Activated T-helper 17 cell treated with anti-CD3 and anti-CD28 coated beads, Interleukin-2, amount 50 U/mL, for 72 hours (primary cell): ENCODE measurements at places on chromosomes 6 and 20.

- ATAC-seq, result no peak
Observed at GRCh38 chr6:21846541-21847451, 253.2 kb downstream of the SOX4 start.

DNA sequence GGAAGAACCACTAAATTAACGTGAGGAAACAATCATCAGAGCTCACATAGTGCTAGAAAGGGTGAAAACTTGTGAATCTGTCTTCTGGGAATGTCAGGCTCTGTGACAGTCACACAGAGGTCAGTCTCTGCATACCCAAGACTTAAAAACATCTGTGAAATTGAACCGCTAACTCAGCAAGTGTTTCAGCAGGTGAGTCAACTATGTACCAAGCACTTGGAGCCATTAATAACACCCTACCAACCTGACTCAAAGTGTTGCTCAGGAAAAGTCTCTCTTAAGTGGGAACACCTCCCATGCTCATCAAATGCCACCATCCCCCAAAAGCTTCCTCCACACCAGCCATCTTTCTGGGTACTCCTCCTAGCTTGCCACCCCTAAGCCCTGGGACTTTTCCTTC, 92.3 kb upstream of the CARMIL1 start:
- ATAC-seq, result peak; percentile 68

DNA sequence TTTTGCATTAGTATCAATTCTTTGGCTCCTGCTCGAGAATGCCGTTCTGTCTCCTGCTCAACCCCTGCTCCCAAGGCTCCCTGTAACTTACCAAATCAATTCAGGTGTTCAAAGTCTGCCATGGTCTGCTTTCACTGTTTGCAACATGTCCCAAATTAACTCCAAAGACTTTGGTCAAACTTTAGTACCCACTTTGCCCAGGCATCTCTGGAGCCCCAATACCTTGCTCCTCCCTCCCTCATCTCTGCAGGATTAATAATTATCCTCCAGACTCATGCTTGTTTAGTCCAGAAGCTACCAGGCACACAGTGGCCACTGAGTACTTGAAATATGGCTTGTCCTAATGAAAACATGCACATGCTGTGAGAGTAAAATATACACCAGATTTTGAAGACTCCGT, 30.2 kb downstream of the GCLC start:
- ATAC-seq, result no peak

DNA sequence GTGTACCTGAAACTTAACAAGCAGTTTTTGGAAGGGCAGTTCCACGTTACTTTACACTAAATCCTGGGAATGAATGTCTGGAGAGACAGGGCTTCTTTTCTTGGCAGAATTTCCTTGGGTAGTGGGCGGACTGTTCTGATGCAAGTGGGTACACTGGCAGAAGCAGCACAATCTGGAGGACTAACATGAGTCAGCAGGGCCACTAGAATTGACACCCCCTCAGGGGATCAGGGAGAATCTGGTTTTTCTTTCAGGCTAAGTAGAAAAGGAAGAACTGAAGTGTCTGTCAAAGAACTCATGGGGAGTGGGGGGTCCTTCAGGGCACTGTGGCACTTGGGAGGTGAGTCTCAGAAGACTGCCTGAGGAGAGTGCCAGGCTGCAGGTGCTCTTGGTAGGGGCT, 34.6 kb downstream of the PANK2 start:
- no peak for ATAC-seq

DNA sequence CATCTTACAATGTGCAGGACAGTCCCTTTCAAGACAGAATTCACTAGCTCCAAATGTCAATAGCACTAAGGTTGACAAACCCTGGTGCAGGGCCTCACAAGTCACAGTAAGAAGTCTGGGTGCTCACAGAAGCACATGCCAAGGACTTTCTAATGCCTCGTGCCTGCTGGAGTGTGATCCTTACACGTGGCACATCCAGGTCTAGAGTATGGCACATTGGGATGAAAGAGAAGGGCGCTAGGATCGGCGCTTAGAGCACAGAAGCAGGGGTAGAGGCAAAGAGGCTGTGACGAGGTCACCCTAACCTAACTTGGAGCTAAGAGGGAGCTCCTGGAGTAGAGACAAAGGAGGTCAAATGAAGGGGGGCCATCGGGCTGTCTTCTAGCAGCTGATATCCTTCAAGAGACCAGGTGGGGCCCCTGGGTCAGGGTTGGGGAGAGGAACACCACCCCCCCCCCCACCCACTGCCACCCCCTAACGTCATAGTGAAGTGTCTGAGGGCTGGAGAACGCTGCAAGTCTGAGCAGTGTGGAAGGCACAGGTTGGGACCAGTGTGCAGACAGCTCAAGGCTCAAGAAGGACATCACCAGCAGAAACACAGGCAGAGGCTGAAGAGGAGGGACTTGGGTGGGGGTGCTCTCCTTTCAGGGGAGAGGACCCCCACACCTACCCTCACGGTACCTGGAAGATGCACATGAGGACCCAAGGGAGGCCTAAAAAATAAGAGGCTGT, 97.8 kb upstream of the MRPS10 start:
- ATAC-seq, result peak; percentile 0

DNA sequence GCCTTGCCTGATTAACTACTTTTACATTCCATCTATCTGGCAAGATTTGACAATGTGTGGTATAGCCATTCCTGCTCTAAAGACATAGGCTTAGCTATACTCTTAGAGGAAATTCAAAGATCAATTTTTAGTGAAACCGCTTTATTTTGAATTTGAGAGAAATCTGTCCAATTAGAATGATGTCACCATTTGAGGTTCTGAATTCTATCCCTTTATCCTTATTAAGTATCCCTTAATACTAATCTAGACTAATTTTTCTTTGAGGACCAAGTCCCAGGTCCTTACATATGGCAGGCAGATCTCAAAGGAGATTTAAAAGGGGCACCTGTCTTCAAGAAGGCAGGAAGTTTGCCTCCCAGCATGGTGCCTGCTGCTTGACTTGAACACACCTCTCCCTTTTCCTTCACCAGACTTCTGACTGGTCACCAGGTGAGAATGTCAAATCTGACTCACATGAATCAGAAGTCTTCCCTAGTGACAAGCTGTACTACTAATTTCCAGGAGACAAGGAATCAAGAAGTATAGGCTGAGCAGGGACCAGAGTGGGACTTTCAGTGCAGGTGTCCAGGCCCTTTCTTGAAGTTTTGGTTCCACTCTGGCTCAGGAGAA, 15.0 kb upstream of the MRAP2 start:
- ATAC-seq, result no peak

DNA sequence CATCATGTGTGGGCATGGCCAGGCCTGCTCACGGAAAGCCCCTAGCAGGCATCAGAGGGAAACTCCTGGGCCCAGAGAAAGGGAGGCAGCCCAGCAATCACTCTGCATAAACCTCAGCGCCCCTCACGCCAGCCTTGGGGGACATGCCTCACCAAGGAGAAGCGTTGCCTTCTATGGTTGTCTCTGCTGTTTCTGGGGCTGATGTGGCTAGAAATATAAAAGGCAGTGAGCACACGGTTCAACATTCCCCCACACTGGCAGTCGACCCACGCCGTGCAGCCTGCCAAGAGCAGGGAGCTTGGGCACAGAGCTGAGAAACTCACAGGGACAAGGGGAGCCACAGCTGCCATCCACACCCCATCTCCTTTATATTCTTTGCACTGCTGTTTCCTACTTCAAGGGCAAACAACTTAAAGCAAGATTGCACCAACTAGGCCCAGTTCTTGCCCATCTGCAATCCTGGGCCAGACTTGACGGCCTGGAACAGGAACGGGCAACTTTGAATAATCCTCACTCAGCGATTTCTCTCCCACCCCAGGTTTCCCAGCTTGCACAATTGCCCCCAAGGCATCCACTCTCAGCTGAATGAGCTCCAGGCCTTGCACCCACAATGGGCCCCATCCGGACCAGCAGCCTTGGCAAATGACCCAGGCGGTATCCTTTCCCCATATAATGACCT, 35.5 kb upstream of the FOXC1 start:
- no peak for ATAC-seq

GRCh38 chr20:36167902-36168503, 13.5 kb downstream of the EPB41L1 start:
- no peak for ATAC-seq

DNA sequence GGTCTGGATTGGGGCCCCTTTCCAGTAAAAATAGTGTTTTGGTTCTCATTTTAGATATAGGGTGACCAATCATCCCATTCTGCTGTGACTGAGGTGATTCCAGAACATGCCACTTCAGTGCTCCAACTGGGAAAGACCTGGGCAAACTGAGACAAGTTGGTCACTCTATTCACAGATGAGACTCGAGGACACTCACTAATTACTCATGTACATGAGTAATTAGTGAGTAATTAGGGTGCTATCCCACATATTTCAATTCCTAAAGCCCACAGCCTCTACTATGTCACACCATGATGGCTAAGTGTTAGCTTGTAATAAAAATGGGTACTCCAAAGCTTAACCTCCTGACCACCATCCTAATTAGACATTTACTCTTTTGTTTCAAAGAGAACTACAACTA, 86.0 kb downstream of the CBLN4 start:
- no peak for ATAC-seq

DNA sequence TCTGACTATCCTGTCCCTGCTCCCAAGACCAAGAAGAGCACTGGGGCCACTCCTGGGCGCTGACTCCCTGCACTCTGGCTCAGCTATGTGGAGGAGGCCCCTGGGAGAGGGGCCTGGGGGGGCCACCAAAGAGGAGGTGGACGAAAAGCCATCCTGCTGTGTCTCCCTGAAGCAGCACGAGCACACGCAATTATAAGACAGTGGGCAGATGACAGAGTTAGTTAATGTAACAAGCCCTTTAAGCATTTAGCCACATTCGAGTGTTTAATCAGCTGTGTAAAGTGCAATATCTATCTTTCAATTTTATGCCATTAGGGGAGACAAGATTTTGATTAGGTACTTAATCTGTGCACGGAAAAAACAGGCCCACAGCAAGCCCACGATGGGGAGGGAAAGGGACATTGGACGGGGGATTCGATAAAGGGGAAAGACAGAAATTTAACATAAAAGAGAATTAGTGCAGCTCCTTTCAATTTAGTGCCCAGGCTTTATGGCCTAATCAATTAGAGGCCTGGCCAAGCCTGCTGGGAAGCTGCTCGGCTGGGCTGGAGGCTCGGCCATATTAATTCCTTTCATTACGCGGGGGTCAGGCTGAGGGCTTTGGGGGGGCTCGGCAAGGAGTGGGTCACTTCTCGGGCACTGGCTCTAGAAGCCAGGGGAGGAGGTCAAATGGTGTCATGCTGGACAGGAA, 286.2 kb downstream of the DHX35 start:
- no peak for ATAC-seq

- no peak for ATAC-seq
Observed at GRCh38 chr20:59777814-59778575, 155.4 kb downstream of the SYCP2 start.

GRCh38 chr20:17762243-17762872, 62.6 kb downstream of the BANF2 start:
- no peak for ATAC-seq

- ATAC-seq, result no peak
Observed at GRCh38 chr6:84408028-84408427, 180.6 kb upstream of the CEP162 start.

DNA sequence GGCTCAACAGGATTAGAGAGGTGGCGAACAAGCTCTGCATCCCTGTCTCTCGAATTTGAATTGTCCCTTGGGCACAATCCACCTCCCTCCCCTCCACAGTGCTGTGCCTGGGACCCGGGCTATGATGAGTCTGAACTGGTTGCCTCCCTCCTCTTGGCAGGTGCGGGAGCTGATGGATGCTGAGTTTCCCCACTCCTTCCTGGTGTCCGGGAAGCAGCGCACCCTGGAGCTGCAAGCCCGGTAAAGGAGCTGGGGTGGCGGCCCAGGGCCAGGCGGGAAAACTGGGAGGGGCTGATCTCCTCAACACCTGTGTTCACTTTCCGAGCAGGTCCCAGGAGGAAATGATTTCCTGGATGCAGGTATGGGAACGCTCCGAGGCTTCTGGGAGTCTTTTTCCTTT, 14.9 kb downstream of the FGD2 start:
- ATAC-seq, result no peak

DNA sequence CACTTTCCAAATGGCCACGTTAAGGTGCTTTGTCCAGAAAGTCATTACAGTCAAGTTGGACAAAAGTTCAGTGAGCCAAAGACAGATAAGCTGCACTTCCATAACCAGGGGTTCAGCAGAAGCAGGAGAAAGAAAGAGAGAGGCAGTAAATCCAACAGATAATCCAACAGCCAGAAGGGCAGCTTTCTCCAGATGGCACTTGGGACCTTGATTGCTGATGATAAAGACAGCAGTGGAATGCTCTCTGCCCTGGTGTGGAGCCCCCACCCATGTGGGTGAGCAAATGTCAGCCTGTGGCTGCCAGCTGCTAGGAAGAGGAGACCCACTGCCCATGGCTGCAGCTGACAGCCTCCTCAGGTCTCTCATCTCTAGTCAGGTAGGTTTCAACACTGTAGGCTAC, 18.7 kb upstream of the NRSN1 start:
- ATAC-seq, result no peak

DNA sequence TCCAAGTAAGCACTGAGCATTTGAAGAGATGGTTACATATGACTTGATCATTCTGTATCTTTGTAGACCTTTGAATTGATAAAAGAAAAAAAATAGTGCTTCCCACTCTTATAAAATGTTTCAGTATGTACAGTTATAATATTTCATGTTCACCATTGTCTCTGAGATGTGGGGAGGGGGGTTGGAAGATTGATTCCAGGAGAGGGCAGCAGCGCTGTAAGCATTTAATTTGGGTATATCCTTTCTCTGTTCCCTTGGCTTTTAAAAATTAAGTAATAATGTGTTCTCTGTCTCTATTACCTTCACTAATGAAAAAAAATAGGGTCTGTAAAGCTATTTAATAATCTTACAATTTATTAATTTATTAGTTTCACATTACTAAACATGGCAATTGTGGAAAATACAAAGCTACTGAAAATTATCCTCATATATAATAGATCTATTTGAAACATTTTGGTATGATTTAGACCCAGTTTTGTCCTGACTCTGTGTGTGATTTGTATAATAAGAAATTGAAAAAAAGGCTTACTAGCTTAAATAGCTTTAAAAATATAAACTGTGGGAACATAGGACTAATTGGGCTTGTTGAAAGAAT, 341.2 kb downstream of the CDKAL1 start:
- ATAC-seq, result no peak

- no peak for ATAC-seq
Observed at GRCh38 chr20:19783966-19784401, 25.9 kb downstream of the RIN2 start.

DNA sequence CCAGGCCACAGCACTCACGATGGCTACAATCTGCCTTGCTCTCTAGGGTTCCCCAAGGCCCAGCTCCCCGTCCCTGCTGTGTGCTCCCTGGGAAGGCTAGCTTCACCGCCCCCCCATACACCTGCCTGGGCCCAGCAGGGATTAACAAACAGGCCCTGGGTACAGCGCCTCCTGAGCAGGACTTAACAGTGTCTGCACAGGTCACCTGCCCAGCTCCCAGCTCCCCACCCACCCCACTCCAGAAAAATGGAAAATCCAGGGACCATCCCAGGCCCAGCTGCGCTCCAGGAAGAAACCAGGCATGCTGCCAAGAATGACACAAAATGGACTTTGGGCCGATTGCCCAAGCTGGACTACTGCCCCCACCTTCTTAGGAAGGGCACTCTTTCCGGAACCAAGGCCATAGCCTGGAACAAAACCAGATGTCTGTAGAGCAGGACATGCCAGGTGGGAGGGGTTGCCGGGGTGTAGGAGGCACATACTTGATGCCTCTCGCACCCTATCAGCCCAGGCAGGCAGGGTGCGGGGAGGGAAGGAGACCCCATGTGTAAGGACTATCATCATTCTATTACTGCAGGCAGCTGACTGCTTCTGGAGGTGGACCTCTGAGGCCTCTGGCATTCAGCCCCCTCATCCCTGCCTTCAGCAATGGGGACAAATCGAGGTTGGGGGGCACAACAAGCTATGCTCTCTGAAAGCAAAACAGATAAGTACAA, 104.9 kb downstream of the SNX5 start:
- ATAC-seq, result no peak

- peak; percentile 95 for ATAC-seq
Observed at GRCh38 chr6:28657769-28658465, 132.2 kb downstream of the GPX5 start.
